Hypothalamus (tissue), 51 donors: ENCODE measurements at places on chromosomes 16 and 17.

GRCh38 chr17:41962111-41962510 lies 4.5 kb upstream of the CNP start:
- DNase-seq, result no peak

DNA sequence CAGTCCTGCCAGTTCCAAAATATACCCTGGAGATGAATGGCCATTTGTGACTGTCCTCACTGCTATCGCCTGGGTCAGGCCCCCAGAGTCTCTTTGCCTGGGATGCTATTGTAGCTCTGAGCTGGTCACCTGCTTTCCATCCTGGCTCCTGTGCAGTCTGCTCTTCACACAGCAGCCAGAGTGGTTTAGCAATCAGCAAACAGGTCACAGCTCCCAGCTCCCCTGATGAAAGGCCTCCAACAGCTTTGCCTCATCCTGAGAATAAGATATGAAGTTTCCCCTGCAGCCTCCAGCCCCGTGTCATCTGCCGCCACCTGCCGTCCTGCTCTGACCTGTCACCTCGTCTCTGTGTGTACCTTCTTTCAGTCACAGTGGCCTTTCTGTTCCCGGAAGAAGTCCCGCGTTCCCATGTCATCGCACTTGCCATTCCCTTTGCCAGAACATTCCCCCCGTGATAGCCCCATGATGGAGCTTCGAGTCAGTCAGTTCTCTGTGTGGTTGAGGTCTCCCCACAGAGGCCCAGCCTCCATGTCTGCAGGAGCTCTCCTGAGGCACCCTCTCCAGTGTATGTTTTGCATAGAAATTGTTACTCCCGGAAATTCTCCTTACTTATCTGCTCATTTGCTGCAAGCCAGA lies 281.5 kb downstream of the SNX29 start:
- no peak for DNase-seq

DNA sequence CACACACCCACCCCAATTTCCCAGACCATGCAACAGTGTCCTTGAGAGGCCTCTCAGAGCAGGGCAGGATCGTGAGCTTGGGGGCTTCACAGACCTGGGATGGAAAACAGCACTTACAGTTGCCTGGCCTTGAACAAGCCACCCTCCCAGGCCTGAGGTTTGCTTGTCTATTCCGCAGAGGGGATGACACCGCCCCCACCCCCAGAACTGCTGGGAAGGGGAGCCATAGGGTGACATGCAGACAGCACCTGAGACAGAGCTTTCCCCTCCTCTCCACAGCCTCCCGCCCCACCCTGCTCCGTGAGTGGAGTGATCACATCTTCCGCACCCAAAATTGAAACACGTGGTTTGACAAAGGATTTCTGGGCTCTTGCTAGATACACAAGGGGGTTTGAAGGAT lies 131.5 kb upstream of the TNRC6C start:
- no peak for DNase-seq

GRCh38 chr16:2817340-2818271 lies 569 bp downstream of the PRSS21 start:
- no peak for DNase-seq

DNA sequence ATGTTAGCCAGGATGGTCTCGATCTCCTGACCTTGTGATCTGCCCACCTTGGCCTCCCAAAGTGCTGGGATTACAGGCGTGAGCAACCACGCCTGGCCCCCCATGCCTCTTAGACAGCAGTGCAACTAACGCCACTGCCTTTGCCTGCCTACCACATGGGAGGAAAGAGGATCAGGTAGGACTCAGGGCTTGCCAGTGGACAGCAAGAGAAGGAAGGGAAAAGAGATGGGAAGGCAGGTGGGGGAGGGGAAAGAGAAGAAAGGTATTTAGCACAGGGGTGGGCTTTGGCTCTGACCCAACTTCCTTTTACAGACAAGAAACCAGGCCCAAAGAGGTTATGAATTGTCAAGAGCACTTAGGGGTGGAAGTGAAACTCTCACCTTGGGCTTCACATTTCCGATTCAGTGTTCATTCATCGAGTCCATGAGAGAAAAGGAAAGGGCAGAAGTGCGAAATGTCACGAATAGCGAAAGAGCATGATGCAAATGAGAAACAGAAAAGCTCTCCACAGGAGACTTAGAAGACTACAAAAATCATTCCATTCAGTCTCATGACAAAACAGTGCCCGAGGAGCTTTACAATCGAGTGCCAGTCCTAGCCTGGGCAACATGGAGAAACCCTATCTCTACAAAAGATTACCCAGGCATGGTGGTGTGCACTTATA lies 36.4 kb downstream of the CDK5R1 start:
- no peak for DNase-seq

DNA sequence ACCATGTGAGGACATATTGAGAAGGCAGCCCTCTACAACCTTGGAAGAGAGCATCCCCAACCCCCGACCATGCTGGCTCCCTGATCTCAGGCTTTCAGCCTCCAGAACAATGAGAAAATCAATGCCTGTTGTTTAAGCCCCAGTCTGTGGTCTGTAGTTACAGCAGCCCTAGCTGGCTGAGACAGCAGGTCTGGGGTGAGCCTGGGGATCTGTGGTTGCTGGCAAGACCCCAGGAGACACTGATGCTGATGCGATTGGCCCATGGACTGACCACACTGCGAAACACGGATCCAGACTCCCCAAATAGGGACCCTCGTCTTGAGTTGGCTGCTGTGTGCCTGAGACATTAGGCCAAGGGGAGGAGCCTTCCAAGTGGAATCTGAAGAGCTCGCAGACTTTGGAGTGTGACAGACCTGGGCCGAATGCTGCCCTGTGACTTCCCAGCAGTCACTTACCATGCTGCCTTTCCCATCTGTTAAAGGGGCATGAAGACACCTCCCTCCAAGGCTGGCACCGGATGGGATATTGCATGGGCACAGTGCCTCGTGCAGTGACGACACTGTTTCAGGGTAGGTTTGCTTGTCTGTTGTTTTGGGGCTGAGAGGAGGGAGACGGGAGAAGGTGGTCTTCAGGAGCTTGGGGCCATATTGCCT lies 147.8 kb upstream of the RPL38 start:
- DNase-seq, result no peak
